ENCODE measurements at places on chromosomes 3 and 15. TPM values are rescaled to one million over a fixed set of nuclear protein-coding genes. Genes with fewer than 3 reads are reported as not detected.

GRCh38 chr3:7574435-7574834 is 713.5 kb downstream of the GRM7 start:
- no peak for DNase-seq

DNA sequence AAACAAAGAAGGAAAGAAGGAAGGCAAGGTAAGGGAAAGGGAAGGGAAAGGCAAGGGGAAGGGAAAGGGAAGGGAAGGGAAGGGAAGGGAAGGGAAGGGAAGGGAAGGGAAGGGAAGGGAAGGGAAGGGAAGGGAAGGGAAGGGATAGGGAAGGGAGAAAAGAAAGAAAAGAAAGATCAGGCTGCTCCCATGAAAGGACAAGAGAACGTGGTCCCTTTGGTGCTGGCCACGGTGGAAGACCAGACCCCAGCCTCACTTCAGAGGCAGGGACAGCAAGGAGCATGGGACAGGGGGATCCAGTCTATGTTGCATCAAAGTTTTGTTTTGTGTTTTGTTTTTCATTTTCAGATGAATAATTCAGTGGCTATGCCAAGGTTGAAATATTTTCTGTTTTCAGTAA is 111.4 kb upstream of the IGF1R start:
- no peak for DNase-seq

DNA sequence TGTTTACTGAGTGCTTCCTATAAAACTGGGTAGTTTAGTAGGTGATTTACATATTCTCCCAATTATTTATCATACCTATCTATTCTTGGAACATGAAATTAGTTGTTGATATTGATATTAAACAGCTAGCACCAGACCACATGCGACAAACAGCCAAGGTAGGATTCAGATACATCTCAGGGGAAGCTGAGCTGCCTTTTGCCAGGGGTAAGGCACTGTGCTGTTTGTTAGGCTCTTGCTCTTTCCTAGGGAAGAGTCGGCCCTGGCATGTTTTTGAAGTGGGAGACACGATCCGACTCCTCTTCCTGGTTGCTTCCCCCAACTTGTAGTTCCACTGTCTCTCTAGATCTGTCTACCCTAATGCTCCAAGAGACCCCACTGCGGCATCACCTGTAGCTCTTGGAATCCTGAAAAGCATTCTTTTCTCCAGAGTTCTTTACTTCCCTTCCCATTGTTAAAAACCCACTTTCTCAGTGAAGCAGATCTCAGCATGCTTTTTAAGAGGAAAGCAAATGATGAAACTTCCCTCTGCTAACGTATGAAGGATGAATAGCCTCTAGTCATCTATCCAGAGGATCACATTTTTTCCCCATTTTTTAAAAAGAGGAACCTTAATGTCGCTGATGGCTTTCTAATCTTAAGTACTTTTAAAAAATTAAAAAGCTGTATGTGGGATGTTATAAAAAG is 138.4 kb downstream of the GHSR start:
- DNase-seq: no peak

The MME gene
- total RNA-seq: 77.4 TPM

DNA sequence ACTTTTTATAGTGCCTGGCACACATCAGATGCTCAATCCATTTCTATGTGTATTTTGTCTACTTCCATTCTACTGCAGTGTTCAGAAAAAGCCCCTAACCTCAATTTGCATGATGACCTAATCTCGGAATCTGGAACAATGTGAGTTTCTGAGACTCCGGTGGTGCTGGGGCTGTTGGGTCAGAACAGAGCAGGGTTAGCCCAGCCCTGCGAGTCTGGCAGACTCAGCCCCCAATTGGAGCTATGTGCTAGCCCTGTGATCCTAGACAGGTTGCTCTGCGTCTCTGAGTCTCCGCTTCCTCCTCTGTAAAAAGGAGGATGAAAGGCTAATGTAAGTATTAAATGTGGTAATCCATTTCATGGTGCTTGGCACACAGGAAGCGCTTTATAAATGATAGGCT is 95.0 kb upstream of the ICE2 start:
- DNase-seq: no peak

DNA sequence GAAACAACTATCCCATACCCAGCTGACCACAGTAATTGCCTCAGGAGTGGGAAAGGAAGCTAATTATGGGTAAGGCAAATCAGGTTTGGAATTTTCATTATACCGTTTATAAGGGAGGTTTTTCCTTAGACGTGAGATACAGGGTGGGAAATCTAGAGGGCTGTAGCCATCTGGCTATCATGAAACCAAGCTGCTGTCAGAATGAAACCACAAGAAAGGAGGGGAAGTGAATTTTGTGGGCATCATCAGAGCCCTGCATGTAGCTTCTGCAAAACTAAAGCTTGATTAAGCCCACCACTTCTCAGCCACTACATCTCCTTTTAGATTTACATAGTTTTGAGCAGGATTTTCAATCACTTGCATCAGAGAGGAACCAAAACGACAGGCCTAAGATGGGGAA is 893.5 kb downstream of the TUSC7 start:
- no peak for DNase-seq

GRCh38 chr3:47847801-47848518 is 45.0 kb downstream of the DHX30 start:
- no peak for DNase-seq

GRCh38 chr3:58079773-58080172 is 71.6 kb downstream of the FLNB start:
- DNase-seq: no peak

DNA sequence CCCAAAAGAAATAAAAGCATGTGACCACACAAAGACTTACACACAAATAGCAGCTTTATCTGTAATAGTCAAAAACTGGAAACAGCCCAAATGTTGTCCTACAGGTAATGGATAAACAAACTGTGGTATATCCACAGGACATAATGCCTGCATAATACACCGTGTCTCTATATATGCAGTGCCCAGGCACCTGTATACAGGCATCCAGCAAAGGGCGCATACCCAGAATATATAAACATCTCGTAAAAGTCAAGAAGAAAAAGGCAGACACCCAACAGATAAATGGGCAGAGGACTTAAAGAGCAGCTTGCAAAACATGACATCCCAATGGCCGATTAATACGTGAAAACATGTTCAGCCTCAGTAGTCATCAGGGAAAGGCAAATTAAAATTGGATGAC is 7.2 kb downstream of the OSBPL10 start:
- DNase-seq: no peak

The ROBO1 gene
- 40.0 TPM for total RNA-seq

The EDC3 gene
- 7.4 TPM for total RNA-seq

The CEP19 gene
- total RNA-seq: 9.4 TPM

The C3orf18 gene
- 16.0 TPM for total RNA-seq

The LCTL gene
- total RNA-seq: 2.2 TPM

- no peak for DNase-seq
Observed at GRCh38 chr3:48417529-48418108, 12.3 kb downstream of the PLXNB1 start.

The PRR23A gene
- total RNA-seq: not detected

The UTS2B gene
- not detected for total RNA-seq

GRCh38 chr3:10581716-10582115 is 76.3 kb upstream of the ATP2B2 start:
- DNase-seq: no peak

GRCh38 chr3:149376718-149377407 is 586 bp downstream of the TM4SF1 start:
- no peak for DNase-seq

- no peak for DNase-seq
Observed at GRCh38 chr15:28936481-28936881, 50.7 kb downstream of the APBA2 start.

GRCh38 chr3:168048414-168049330 is 47.1 kb downstream of the GOLIM4 start:
- DNase-seq: no peak

The WDR72 gene
- total RNA-seq: not detected

The GOLGA6L10 gene
- 0.10 TPM for total RNA-seq

- DNase-seq: no peak
Observed at GRCh38 chr15:31077181-31077580, 24.3 kb downstream of the TRPM1 start.

DNA sequence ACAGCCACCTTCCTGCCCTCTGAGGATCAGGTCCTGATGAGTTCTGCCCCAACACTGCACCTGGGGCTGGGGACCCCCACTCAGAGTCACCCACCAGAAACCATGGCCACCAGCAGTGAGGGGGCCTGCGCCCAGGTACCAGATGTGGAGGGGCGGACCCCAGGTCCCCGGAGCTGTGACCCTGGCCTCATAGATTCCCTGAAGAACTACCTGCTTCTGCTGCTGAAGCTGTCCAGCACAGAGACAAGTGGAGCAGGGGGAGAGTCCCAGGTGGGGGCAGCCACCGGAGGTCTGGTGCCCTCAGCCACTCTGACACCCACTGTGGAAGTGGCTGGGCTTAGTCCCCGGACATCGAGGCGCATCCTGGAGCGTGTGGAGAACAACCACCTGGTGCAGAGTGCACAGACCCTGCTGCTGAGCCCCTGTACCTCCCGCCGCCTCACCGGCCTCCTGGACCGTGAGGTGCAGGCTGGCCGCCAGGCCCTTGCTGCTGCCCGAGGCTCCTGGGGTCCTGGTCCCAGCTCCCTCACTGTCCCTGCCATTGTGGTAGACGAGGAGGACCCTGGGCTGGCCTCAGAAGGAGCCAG is 27.0 kb upstream of the SLC28A1 start:
- DNase-seq: no peak

DNA sequence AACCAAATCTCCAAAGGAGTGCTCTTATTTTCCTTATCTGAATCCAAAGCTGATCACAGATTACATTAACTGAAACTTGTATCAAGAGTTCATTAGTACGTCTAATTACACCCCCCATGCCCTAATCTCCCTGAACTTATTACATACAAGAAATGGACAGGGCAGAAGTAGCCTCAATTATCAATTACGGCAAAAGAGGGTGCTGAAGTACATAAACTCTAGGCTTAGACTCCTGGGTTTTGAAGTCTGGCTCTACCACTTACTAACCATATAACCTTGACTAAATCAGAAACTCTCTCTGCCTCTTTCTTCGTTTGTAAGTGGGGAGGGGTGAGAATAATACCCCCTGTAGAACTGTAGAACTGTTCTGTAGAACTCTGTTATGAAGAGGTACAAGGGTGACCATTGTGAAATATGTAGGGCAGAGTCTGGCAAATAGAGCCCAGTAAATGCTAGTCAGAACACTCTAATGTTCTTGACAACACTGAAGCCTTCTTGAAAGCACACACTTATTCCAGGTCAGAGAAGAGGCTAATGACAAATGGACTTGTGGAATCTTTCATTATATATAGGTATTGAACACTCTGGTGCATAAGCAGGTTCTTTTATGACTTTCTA is 19.6 kb upstream of the OR5K4 start:
- DNase-seq: peak; percentile 56

- no peak for DNase-seq
Observed at GRCh38 chr15:97899981-97900380, 60.5 kb upstream of the ARRDC4 start.

The CLDN1 gene
- 0.59 TPM for total RNA-seq

DNA sequence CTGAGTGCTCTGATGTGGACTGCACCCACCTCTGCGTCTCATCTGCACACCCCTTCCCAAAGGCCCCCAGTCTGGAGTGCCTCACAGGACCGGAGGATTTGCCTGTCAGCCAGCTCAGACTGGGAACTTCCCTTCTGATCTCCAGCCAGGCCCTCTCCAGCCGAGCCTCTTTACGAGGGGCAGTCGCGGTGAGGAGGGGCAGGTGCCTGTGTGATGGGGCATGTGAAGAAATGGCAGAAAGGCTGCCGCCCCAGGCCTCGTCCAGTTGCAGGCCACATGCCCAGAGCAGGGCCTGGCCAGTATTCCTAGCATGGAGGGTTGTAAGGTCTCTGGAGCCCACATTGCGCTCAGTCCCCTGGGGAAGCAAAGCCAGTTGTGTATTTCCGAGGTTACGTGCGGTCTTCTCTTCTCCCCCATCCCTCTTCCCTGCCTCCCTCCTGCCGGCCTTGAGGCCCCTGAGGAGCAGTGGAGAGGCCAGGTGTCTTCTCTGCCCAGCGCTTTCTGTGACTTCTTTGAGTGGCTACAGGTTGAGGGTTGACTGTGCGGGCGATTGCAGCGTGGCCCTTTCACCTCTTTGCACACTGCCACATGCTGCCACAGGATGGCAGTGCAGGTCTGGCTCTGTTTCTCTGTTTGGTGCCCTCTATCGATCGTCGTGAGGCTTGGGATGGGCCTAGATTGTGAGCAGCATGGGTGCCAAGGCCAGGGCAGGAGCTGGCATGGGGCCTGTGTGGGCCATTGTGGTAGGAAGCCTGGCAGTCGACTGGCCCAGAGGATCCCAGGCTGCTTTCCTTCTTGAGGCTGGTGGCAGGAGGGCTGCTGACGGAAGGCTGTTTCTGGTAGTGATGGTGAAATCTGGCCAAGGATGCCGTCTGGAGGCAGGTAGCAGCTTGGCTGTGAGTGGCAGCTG is 5.3 kb downstream of the CLK3 start:
- peak; percentile 65 for DNase-seq

DNA sequence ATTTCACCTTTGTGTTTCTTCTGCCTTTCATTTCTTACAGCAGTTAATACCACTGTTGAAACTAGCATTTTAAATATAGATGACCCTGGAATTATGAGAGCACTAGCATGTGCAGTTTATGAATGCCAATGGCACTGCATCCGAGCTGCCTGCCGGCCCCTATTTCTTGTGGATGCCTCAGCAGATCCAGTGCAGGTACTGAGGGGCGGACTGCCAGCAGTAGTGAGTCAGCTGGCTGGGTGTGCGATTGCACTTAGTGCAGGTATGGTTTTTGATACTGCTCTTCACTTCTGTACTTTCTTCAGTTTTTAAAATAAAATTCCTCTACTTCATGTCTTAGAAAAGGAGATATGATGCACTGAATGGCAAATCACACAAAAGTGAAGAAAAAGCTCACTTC is 453.0 kb downstream of the DIPK2A start:
- no peak for DNase-seq

The FBXO40 gene
- under 0.01 TPM for total RNA-seq

GRCh38 chr15:78969687-78970349 is 25.0 kb upstream of the CTSH start:
- no peak for DNase-seq

DNA sequence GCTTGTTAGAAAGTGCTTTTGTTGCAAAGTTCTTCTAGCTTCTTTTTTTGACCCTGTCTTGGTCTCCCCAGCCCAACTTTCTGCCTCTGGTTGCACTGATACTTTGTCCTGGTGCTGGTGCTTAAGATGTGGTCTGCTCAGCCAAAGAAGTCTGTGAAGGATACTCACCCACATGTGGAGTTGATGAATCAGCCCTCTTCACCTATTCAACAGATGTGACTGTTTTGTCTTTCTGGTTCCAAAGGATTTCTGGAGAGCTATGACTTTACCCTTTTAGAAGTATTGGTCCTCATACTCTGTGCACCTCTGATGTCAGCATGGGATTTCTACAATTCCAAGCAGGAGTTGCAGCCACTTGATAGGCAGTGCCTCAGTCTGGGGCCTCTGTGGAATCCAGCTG is 84.1 kb downstream of the PCCB start:
- peak; percentile 63 for DNase-seq

DNA sequence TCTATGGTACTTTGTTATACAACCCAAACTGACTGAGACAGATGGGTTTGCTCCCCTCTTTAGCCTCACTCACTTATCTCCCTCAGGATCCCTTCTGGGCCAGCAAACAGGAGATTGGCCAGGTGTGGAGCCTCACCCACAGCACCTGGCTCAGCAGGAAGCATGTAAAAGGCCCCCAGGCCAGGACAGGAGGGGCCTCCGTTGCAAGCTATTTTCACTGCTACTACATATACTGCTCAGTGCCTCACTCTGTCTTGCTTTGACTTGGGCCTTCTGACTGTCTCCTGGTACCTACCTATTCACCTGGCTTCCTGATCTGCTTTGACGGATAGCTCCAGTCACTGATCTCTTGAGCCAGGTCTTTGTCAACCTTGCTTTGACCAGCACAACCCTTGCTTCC is 20.4 kb upstream of the TPM1 start:
- DNase-seq: no peak
